GM12878 (cell line): ENCODE measurements at places on chromosomes 2 and 18. TPM values are rescaled to one million over a fixed set of nuclear protein-coding genes. Genes with fewer than 3 reads are reported as not detected.

The ALLC gene
- polyA plus RNA-seq = not detected in 2 replicates

The PARD3B gene
- polyA plus RNA-seq = not detected in 2 replicates

The CHPF gene
- 13.3 and 14.2 TPM in 2 replicates for polyA plus RNA-seq

The SIX3 gene
- not detected in 2 replicates for polyA plus RNA-seq

The PELI1 gene
- polyA plus RNA-seq = 43.2 and 45.3 TPM in 2 replicates

The RBKS gene
- polyA plus RNA-seq = 1.00 and 1.8 TPM in 2 replicates

The STARD6 gene
- not detected in 2 replicates for polyA plus RNA-seq

- peak overlapping the region; percentile 89 for H3K4me3 ChIP-seq
- 0 out of 2 replicates have a peak, but pooled peaks cover 3% of the 10 kb centered on the region for H3K36me3 ChIP-seq
- H3K27ac ChIP-seq = peak overlapping the region; percentile 84
- H3K27me3 ChIP-seq = no peaks in the 10 kb centered on the region
- H3K4me1 ChIP-seq = peaks cover 3% of the 10 kb centered on the region
- DNase-seq = no peak
These were observed 487 bp downstream of the STARD6 start for GRCh38 chr18:54357082-54357659.

- H3K36me3 ChIP-seq = peaks cover 18% of the 10 kb centered on the region
- peak overlapping the region; percentile 48 for H3K4me3 ChIP-seq
- no peak for DNase-seq
- H3K27me3 ChIP-seq = no peaks in the 10 kb centered on the region
These were observed 2.6 kb downstream of the USP14 start for GRCh38 chr18:160831-161570.

GRCh38 chr2:35873921-35874320 lies 481.7 kb upstream of the CRIM1 start:
- H3K4me3 ChIP-seq = no peak overlapping the region
- H3K36me3 ChIP-seq = no peaks in the 10 kb centered on the region
- no peaks in the 10 kb centered on the region for H3K27me3 ChIP-seq
- H3K4me1 ChIP-seq = no peaks in the 10 kb centered on the region
- no peak for DNase-seq

GRCh38 chr2:207423886-207424285 lies 105.9 kb upstream of the CREB1 start:
- H3K27me3 ChIP-seq = no peaks in the 10 kb centered on the region
- H3K36me3 ChIP-seq = no peaks in the 10 kb centered on the region
- H3K4me1 ChIP-seq = peaks cover 5% of the 10 kb centered on the region; the same call in 1 of the 2 replicates
- no peak overlapping the region for H3K4me3 ChIP-seq

DNA sequence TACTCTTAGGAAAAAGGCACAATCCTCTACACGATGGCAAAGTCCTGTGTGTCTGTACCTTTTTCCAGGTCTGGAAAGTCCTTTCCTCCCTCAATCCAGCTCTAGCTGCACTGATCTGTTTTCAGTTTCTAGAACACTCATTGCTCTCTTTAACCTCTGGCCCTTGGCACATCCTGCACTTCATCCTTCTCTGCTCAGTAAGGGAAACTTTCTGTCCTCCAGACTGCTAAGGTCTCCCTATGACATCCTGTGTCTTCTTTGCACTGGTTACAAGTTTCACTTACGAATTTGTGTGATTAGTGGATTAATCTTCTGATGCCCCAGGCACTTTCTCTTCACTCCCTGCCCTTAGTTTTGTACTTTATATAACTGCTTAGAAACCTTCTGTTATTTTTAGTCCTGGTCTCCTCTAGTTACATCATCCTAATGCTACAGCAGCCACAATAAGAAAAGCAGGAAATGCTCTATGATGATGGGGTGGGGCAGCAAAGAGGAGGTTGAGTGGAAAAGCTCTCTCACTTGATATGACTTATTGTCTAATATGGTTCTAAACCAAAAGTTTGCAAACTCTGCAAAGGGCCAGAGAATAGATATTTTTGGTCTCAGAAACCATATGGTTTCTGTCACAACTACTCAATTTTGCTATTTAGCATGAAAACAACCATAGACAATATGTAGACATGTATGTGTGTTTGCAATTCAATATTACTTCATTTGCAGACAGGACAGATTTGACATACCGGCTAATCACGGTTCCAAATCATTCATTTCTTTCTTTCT lies 568.2 kb downstream of the THSD7B start:
- peak; percentile 1 for DNase-seq
- H3K4me1 ChIP-seq = no peaks in the 10 kb centered on the region
- H3K36me3 ChIP-seq = no peaks in the 10 kb centered on the region
- H3K4me3 ChIP-seq = no peak overlapping the region
- no peaks in the 10 kb centered on the region for H3K27me3 ChIP-seq
- no peak overlapping the region for H3K27ac ChIP-seq

GRCh38 chr2:222504719-222505118 lies 80.4 kb downstream of the SGPP2 start:
- H3K4me3 ChIP-seq = 0 out of 2 replicates have a peak overlapping the region, but pooled peaks have one; percentile 4
- peak; percentile 36 for DNase-seq
- H3K27me3 ChIP-seq = no peaks in the 10 kb centered on the region
- H3K4me1 ChIP-seq = peaks cover 5% of the 10 kb centered on the region
- no peak overlapping the region; the same call in 1 of the 2 replicates for H3K27ac ChIP-seq

GRCh38 chr18:55110436-55110835 lies 151.2 kb upstream of the CCDC68 start:
- H3K27ac ChIP-seq = no peak overlapping the region
- H3K4me1 ChIP-seq = no peaks in the 10 kb centered on the region
- no peaks in the 10 kb centered on the region for H3K27me3 ChIP-seq
- no peak for DNase-seq
- H3K36me3 ChIP-seq = no peaks in the 10 kb centered on the region

DNA sequence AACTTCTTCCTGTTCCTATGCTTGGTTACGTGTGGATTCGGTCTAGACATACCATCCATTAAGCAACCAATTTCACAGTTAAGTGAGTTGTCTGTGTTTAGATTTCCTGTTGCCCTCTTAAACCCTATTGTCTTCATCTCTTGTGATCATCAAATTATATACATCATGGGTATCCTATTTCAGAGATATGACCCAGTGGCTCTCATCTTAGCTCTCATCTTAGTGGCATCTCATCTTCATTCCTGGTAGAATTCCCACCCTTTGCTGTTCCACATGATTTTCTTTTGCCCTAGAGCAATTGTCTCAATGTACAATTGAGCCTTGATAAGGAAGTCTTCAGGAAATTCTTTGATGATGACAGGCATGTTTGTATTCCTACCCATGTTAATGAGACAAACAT lies 29.4 kb upstream of the FN1 start:
- DNase-seq = no peak
- no peak overlapping the region for H3K4me3 ChIP-seq
- H3K4me1 ChIP-seq = no peaks in the 10 kb centered on the region
- H3K36me3 ChIP-seq = no peaks in the 10 kb centered on the region
- no peak overlapping the region for H3K27ac ChIP-seq
- no peaks in the 10 kb centered on the region for H3K27me3 ChIP-seq

- H3K36me3 ChIP-seq = no peaks in the 10 kb centered on the region
- H3K4me3 ChIP-seq = no peak overlapping the region
- H3K4me1 ChIP-seq = no peaks in the 10 kb centered on the region
- no peak for DNase-seq
These were observed 10.6 kb downstream of the MC5R start for GRCh38 chr18:13834496-13835015.
